Amniotic epithelial cell (primary cell): ENCODE measurements at places on chromosomes 6 and 20.

DNA sequence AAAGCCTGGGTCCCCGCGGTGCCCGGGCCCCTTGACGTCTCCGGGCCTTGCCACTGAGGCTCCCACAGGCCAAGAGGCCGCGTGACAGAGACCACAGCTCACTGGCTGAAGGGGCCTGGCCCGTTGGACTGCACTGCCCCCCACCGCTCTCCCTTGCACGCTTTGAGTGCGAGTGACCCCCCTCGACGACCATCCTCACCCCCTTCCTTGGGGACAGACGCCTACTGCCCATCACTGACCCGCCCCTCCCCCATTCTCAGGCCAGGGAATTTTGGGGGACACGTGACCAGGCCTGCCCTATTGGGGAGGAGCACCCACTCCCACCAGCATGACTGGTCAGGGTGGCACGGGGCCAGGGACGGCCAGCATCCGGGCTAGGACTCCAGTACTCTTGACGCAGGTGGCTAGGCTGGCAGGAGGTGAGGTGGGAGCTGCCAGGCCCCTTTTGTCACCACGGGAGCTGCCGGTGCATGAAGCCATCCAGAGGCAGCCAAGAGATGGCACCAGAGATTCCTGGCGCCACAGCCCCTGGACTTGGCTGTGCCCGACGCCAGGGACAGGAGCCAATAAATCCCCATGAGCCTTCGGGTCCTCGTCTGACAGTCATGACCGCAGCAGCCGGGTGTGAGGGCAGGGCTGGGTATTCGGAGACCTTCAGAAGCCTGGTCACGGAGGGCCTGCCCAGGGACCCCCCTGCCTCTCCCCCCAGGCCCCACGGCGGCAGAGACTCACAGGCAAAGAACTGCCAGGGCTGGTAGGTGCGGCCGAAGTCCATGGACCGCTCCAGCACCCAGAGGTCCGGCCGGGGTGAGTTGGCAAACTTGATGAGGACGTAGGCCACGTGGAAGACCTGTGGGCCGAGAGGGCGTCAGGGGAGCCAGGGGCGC lies 14.5 kb downstream of the LAMA5 start:
- DNase-seq, result no peak

DNA sequence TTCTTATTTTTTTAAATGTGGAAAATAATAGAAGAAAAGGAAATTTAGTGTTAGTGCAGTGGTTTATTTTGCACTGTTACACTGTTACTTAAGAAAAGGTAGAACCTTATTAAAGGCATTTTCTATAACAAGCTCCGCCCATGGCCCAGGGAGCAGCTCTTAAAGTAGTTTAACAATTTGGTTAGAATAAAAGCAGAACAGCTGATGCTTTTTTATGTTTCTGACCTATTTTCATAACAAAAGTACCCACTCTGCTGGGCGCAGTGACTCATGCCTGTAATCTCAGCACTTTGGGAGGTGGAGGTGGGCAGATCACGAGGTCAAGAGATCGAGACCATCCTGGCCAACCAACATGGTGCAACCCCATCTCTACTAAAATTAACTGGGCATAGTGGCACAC lies 32.6 kb downstream of the DSTN start:
- DNase-seq, result no peak

DNA sequence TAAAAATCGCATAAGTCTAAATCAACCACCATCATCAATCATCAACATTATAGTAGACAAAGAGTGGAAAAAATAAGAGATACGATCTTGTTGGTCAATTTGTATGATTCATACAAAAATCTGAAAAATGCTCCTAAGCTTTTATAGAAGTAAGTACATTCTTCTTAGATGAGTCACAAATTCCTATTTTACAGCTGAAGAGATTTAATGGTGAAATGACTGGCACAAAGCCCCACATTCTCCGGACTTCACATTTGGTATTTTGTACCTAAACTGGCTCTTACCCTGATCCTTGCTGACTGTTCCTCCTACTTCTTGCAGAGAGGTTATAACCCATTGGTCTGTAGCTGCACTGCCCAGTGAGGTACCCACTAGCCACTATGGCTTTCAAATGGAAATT lies 29.9 kb upstream of the PREP start:
- DNase-seq, result peak; percentile 85

- peak; percentile 80 for DNase-seq
These were observed 2.8 kb downstream of the RNF24 start for GRCh38 chr20:4012589-4012988.

DNA sequence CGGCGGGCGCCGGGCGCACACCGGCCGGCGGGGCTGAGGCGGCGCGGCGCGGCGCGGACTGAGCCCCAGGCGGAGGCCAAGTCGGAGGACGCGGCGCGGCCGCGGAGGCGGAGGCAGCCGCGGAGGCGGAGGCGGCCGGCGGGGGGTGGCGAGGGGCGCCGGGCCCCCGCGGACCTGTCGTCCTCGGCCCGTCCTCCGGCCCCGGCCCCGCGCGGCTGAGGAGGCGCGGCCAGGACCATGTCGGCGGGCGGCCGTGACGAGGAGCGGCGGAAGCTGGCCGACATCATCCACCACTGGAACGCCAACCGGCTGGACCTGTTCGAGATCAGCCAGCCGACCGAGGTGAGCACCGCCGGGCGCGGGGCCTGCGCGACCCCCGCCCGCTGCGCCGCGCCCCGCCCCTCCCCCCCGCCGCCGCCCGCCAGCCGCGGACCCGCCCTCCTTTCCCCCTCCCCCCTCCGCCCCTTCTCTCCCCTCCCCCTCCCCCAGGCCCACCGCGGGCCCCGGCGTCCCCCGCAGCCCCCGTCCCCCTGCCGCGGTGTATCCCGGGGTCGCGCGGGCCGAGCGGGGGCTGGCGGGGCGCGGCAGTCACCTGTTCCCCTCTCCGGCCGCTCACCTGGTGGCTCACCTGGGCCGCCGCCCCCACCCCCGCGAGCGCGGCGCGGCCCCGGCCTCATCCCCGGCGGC lies at the start of gene AFDN:
AFDN (plus strand) TSS at position 16 of the 687 bp plus-strand sequence; CDS start at position 238, 222 bp downstream.
- no peak for DNase-seq

DNA sequence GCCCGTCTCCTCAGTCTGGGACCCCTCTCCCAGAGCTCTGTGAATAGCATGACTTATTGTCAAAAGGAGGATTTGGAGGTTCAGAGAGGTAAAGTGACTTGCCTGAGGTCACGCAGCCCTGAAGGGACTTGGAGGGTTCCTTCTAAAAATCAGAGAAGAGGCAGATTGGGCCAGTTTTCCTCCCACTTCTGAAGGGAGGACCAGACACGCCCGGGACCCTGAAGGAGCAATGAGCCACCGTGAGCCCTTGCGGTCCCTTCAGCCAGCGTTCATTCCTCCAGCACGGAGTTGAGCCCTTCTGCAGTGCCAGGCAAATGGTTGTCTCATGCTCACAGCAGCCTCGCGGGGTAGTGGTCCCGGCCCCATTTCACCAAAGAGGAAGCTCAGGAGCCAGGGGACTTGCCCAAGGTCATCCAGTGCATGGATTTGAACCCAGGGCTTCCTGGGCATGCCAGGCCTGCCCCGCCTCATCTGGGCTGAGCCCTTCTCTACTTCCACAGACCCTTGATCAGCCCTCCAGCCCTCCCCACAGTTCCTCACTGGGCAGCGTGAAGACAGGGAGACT lies 7.4 kb downstream of the SRC start:
- DNase-seq, result no peak

GRCh38 chr6:159062976-159063375 lies 18.2 kb upstream of the TAGAP start:
- DNase-seq, result no peak

DNA sequence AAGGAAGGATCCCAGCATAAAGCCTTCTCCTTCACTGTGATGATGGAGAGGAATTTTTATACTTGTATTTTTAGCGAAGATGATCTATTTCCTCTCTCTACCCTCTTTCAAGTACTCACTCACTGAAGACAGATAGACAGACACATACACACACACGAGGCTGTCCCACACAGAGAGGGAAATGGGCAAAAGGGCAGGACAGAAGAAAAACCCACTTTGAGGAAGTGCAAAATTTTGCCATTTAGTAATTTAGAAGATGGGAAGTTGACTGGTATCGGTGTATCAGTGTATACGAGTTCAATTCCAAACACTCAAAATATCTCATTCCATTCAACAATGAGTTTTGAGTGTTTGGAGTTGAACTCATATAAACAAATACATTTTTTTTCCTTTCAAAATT lies 30.9 kb downstream of the HEBP2 start:
- no peak for DNase-seq

DNA sequence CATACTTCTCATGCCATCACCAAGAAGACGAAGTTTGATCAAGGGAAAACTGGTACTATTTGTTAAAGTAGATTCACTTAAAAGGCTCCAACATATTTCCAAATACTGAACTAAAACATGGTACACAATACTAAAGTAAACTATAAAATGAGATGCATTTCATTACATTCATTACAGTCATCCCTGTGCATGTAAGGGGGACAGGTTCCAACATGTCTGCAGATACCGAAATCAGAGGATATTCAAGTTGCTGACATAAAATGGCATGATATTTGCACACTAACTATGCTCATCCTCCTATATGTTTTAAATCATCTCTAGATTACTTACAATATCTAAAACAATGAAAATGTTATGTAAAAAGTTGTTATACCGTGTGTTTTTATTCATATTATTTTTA lies 893.9 kb upstream of the MANEA start:
- no peak for DNase-seq

DNA sequence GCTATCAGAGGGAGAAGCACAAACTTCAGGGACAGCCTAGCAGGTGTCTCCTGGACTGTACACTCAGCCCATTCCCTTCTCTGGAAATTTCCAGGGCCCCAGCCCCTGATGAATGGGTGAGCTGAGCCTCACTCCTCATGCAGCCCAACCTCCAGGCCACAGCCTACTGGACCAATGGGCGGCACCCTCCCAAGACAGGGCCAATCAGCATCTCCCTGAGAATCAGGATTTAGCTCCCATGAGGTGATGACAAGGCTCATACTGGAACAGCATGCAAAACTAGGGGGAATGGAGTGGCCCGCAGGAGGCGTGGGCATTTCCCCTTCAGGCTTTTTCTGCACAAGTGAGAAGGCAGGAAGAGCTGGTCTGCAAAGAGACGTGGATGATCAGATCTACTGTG lies 29.0 kb downstream of the NFATC2 start:
- DNase-seq, result no peak

GRCh38 chr20:36861625-36861874 lies 14.4 kb upstream of the TLDC2 start:
- no peak for DNase-seq

DNA sequence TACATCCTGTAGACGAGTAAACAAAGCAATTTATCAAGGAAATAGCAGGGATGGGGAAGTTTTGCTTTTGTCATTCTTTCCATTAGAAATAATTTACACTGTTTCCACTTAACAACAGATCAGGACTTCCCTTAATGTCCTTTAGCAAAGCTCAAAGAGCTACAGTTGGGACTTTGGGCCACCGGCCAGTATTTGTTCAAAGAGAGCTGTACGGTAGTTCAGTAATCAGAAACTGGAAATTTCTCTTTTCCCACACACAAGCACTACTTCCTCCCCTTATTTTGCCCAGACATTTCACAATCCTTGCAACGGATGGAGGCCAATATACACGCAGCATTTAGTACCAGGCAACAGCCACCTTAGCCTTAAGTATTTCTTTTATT lies 12.1 kb upstream of the HINT3 start:
- peak; percentile 91 for DNase-seq

DNA sequence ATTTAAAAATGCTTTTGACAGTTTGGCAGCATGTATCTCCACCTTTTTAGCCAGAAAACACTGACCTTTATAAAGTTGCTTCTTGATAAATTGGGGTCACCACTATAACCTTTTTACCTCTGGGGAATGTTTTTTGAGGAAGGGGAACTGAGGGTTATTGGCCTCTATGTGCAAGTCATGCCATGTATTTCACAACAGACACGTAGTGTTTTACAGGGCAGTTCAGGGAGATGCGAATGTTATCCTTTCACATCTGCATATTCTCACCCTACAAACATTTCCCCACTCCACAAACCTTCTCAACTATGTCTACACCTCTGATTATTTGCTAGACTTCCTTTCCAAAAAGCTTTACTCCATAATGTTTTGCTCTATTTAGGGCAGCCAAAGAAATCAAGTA lies 17.0 kb upstream of the SLA2 start:
- peak; percentile 57 for DNase-seq

DNA sequence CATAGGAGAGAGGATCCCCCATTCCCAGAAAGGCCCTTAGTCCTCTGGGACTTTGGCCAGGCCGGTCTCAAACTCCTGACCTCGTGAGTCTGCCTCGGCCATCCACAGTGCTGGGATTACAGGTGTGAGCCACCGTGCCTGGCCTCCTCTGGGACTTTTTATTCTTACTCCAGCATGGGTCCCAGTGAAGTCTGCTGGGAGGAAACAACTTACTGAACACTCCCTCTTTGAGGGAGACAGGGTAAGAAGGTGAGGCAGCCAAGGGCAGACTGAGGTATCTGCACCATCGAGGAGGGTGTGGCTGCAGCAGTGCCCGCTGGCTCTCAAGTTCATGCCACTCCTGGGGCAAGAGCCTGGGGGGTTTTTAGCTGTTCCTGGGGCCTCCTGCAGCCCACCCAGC lies 2.4 kb downstream of the BAK1 start:
- DNase-seq, result no peak

GRCh38 chr20:32991383-32991782 lies 12.8 kb downstream of the SUN5 start:
- DNase-seq, result no peak

DNA sequence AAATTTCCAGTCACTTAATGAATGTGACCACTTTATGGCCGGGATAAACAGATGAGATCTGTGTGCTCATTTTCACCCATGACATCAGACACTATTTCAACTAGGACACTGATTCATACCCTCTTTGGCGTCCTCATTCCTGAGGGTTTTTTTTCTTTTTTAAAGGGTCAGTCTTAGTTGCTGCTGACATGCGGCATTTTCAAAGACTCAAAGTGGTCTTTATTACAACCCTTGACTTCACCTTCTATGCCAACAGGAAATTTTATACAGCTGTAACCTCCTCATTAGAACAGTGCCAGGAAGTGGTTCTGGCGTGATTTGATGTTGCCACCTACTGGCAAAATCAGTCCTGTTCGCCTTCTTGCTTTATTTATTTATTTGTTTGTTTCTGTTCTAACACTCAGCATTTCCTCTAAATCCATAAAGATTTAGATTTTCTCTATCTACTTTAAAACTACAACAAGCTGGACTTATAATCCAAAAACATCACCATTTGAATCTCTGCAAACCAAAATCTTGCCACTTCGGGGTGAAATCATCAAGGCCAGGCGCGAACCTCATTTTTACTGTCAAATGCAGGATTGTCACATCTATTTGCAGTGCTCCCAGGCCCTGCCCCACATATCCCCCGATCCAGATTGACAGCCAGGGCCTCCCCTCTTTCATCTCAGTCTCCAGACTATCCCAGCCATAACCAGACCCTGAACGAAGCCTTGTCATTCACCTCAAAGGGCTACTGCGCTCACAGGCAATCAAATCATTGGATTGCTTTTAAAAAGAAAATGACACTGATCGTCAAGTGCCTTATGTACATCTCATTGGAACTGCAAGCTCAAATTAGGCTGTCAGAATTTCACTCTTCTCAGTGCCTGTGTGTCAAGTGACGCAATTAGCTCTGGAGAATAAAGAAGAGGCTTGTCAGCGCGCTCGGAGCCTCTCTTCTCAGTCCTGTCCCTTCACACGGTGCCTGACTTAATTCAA lies 77.5 kb downstream of the C6orf118 start:
- DNase-seq, result peak; percentile 4

GRCh38 chr6:31655349-31656237 lies at the start of gene APOM:
TSS of gene APOM (plus strand) at chr6:31655894. CDS start at chr6:31655967, 73 bp downstream.
- no peak for DNase-seq

GRCh38 chr20:10658876-10659632 lies 14.7 kb downstream of the JAG1 start:
- DNase-seq, result peak; percentile 53
